Left forelimb (tissue), 1 donor: ENCODE measurements at places on chromosomes 5 and 9.
A peak's percentile ranks its signal among the peaks of the same experiment; 100 is the strongest.

DNA sequence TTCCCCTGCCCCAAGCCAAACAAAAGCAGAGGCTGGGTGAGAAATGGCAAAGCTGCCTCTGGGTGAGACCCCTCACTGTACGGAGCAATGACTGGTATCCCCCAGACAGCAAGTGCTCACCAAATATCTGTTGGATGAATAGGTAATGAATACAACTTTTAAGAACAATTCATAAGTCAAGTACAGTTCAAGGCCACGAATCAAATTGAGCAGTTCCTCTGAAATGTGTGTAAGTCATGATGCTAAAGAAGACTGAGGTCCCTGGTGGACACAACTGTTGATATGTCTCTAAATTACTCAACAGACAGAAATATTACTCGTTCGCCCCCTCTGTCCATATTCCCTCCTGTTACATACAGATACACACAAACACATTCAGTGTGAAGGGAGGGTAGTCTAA is 160.7 kb downstream of the GLIS3 start:
- DNase-seq, result no peak

GRCh38 chr5:28750251-28750650 is 1711.9 kb upstream of the CDH9 start:
- DNase-seq, result no peak

DNA sequence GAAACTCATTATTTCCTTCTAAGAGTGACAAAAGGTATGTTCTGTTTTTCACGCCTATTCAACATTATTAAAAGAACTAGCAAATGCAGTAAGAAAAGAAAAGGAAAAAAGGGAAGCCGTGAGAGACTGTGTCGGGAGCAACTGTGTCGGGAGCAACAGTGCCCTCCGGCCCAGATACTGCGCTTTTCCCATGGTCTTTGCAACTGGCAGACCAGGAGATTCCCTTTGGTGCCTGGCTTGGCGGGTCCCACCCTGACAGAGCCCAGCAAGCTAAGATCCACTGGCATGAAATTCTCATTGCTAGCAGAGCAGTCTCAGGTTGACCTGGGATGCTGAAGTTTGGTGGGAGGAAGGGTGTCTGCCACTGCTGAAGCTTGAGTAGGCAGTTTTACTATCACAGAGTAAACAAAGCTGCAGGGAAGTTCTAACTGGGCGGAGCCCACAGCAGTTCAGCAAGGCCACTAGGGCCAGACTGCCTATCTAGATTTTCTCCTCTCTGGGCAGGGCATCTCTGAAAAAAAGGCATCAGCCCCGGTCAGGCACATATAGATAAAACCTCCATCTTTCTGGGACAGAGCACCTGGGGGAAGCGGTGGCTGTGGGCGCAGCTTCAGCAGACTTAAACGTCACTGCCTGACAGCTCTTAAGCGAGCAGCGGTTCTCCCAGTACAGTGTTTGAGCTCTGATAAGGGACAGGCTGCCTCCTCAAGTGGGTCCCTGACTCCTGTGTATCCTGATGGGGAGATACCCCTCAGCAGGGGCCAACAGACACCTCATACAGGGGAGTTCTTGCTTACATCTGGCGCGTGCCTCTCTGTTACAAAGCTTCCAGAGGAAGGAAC is 1237.4 kb upstream of the CDH18 start:
- no peak for DNase-seq

- DNase-seq, result no peak
Measured at GRCh38 chr9:99465231-99465907, 243.3 kb downstream of the SEC61B start.

DNA sequence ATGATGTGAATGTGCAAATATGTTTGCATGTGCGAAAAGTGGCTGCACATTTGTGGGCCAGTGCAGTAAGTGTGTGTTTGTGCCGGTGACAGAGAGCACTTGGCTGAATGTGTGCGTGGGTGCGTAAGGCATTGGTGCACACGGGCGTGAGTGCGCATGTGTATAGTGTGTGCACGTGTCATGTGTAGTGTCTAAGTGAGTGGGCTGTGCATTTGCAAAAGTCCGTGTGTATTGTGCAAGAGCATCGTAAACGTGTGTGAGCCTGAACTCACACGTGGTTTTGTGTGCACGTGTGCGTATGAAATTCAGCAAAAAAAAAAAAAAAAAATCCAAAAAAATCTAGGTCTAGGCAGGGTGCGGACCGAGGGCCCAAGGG is 6.5 kb upstream of the EBF1 start:
- no peak for DNase-seq

DNA sequence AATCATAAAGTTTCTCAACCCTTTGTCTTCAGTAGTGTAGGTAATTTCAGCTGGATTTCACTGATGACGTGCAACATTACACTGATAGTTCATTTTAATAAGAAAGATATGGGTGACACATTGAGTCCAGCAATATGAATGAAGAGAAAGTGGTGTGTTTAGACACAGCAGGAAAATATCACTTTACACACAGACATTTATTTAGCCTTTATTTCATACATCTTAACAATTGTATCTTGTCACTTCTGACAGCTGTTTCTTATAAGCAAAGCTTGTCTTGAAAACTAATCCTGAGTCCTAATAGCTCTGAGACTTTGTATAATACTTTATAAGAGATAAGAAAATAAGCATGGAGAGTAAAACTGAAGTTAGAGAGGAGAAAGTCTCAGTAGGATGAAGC is 720.5 kb upstream of the NUDT12 start:
- no peak for DNase-seq

- DNase-seq, result no peak
Measured at GRCh38 chr5:10406651-10407050, 35.0 kb upstream of the ROPN1L start.

DNA sequence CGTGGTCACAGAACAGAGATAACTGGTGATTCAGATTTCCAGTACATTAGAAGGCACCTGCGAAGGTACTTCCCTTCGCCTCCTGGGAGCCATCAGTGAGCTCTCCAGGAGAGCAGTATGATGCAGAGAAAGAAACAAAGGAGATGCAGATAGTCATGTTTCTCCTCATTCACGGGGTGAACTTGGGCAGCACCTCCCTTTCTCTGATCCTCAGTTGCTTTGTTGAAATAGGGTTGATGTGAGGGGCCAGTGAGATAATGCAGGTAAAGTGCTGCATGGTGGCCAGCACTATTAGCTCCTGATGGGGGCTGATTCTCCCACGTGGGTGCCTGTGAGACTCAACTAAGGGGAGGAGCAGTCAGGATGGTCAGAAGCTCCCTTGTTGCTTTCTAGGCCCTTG is 46.6 kb upstream of the ZNF169 start:
- DNase-seq, result no peak

- no peak for DNase-seq
Measured at GRCh38 chr9:24036459-24036858, 210.4 kb upstream of the ELAVL2 start.

DNA sequence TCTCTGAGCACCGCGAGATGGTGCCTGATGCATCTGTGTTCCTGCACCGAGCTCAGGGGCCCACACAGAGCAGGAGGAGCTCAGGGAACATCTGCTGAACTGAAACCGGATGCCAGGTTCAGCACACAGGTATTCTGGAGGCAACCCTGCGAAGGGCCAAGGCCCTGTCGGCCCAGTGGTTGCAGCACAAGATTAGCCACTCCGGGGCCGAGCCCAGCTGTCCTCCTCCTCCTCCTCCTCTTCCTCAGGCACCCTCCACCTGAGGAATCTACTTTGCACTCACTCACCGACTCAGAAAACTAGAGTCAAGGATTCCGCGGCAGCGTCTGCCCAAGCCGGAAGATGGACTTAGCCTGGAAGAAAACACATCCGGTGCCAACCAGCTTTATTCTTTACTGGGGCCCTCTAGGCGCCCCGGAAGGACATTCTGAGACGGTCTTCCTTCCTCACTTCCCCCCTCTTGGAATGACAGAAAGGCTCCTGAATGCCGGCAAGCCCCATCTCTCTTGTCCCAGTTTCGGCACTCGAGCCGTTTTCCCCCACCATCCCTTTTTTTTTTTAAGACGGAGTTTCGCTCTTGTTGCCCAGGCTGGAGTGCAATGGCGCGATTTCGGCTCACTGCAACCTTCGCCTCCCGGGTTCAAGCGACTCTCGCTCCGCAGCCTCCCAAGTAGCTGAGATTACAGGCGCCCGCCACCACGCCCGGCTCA is at the start of gene ZBTB6:
TSS of gene ZBTB6 (minus strand) at position 360 of the 710 bp plus-strand sequence. CDS start 1,251 bp downstream, outside the sequence.
- peak; percentile 82 for DNase-seq

- peak; percentile 78 for DNase-seq
Measured at GRCh38 chr9:134263596-134263995, 62.7 kb upstream of the RXRA start.

GRCh38 chr5:147921136-147921535 is 14.8 kb upstream of the C5orf46 start:
- no peak for DNase-seq

DNA sequence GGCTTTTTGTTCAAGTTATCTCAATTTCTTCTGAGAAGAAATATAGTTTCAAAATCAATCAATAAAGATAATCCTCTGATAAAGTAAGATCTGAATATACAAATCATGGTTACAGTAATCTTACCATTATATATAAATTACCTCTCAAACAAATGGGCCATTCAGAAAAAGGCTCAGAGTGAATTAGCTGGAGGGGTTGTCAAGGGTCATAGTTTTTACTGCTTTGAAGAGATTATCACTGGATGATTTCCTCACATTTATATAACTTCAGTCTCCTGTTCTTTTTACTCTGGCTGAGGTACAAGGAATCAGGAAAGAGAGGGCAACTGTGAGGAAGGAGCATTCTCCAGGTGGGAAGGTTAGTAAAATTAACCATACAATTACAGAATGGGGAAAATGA is 148.6 kb upstream of the ELL2 start:
- DNase-seq, result no peak

- no peak for DNase-seq
Measured at GRCh38 chr5:40429258-40430100, 250.2 kb upstream of the PTGER4 start.

GRCh38 chr9:27505744-27506161 is 18.3 kb upstream of the IFNK start:
- DNase-seq, result no peak

DNA sequence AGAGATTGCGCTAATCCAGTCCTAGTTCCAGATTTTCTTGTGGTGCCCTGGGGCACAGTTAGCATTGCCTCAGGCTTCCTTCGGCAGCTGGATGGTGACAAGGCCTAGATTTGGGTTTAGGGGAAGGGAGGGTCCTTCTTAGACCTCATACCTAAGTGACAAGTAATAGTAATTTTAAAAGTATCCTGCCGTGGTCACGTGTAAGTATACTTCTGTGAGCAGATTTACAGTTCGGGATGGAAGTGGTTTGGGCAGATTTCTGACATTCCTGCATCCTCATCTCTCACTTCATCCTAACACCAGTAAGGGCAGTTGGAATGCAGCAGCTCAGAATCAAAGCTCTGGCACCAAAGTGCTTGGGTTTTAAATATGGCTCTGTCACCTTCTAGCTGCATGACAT is 71.6 kb downstream of the LRRC70 start:
- no peak for DNase-seq

- DNase-seq, result peak; percentile 91
Measured at GRCh38 chr9:37422289-37423104, at the start of gene GRHPR. GRHPR (plus strand) TSS chr9:37422696; CDS start chr9:37422751, 55 bp downstream.

- DNase-seq, result peak; percentile 86
Measured at GRCh38 chr9:34577400-34578240, 11.9 kb downstream of the CNTFR start.

DNA sequence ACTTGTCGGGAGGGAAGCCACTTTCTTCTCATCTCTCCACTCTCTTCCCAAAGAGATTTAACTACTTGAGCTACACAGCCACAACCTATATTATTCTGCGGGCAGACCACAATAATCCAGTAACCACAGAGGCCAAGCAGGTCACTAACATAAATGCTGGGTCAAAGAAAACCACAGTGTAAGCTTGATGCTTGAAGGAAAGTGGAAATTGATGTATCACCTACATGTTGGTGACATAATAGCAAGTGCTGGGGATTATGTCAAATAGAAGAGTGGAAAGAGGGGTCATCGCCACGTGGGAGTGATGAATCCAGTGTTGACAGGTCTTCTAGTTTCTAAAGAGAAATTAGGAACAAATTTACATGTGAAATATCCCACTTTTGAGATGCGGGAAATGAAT is 40.9 kb downstream of the RFK start:
- no peak for DNase-seq

DNA sequence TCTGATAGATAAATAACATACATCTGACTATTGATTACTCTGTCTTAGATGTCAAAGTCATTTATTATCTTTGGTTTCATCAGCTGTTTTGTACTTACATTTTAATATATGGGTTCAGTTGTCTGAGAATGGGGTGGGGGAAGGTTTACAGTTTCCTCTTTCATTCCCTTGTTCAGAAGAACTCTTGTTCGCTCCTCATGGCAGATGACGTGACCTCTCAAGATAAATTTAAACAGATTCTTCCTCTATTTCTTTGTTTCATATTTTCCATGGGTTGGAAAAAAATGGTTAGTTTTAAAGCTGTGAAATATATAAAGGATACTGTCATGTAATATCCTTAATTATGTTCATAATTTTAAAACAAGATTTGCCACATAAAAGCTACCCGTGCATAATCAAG is 61.4 kb downstream of the TSSK1B start:
- no peak for DNase-seq

GRCh38 chr9:1748407-1748806 is 266.7 kb upstream of the SMARCA2 start:
- no peak for DNase-seq

DNA sequence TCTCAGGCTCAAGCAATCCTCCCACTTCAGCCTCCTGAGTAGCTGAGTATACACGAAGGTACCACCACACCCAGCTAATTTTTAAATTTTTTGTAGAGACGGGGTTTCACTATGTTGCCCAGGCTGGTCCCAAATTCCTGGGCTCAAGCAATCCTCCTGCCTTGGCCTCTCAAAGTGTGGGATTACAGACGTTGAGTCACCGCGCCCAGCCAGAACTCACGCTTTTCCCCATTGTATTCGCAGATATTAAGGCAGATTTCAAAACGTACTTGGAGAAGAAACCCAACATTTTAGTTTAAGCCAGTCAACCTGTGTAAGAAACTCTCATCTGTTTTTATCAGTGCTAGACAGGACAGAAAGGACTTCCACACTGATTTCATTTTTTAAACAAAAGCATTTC is 26.6 kb downstream of the COL23A1 start:
- no peak for DNase-seq

GRCh38 chr9:95463148-95464060 is 53.4 kb downstream of the PTCH1 start:
- no peak for DNase-seq

- no peak for DNase-seq
Measured at GRCh38 chr5:157785801-157786200, 42.3 kb downstream of the LSM11 start.

DNA sequence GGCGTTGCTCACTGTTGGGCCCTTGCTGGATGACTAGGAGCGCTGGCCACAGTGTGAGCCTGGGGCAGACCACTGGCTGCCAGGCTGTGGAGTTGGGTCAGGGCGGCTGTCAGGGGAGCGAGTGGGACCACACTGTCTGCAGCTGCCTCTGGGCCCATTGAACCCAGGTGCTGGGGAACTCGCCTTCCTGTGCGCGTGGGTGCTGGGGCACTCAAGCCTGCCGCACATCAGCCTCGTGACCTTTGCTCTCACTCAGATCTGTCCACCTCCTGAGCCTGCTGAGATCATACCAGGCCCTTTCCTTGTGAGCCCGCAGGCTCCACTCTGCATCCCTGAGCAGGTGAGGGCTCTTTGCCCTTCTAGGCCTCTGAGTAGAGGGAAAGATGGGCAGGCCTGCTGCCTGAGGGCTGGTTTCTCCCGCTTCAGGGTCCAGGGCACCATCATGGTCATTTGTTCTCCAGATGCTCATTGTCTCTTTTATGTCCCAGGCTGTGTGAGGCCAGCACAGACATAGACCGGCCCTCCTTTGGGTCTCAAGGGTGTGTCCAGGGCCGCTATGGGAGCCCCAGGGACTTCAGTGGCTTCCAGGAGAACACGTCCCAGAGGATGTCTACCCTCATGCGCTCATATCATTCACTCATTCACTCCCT is 26.5 kb downstream of the WNK2 start:
- DNase-seq, result no peak
